ENCODE measurements at places on chromosomes 7 and 10.

GRCh38 chr10:12657489-12657888 lies 308.1 kb downstream of the CAMK1D start:
- DNase-seq, result no peak

GRCh38 chr7:19537942-19538401 lies 170.9 kb downstream of the POLR1F start:
- DNase-seq, result no peak

DNA sequence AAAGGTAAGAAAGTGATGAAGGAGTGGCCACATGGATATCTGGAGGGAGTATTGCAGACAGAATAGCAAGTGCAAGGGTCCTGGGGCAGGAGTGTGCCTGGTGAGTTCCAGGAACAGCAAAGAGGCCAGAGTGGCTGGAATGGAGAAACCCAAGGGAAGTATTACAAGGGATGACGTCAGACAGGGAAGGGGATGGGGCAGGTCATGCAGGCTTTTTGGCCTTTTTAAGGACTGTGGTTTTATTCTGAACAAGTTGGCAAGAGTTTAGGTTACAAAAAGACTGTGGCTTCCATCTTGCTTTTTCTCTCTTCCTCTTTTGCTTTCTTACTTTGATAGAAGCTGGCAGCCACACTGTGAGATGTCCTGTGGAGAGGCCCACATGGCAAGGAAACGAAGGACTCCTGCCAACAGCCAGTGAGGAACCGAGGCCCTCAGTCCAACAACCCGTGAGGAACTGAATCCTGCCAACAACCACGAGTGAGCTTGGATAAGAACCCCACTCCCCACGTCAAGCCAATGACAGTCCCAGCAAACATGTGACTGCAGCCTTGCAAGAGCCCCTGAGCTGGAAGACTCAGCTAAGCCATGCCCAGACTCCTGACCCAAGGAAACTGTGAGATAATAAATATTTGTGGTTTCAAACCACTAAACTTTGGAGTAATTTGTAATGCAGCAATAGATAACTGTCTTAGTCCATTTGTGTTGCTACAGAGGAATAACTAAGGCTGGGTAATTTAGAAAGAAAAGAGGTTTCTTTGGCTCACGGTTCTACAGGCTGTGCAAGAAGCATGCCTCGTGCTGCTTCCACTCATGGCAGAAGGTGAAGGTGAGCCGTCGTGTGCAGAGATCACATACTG lies 19.8 kb upstream of the KDM7A start:
- no peak for DNase-seq

DNA sequence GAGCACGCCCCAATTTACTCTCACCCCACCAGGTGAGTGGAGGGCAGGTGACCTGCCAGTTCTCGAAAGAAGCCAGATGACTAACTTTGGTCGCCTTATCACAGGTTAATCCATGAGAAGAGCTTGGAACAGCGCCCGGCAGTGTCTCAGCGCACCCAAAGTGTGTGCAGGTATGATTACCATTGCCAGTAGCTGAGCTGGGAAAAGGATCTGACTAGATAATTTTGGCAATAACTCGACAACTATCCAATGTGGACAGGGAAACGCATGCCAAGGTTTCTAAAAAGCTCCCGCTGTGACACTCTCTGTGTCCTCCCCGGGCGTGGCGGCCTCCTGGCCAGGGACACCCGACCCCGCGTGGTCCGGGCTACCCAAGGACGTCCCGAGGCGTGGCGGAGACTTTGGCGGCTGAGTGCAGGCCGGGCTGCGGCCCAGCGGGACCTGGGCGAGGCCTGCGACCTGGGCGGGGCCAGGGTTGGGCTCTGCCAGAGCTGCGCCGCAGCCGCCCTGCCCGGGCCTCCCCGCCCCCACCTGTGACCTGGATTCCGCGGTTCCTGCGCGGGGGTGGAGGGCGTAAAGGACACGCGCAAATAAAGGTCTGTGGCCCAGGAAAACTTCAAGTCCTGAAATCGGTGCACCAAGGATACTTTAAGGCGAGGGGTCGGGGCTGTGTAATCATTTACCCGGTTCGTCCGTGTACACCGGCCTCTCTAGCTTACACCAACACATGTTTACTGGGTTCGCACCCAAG lies 13.7 kb upstream of the WAPL start:
- DNase-seq, result no peak

DNA sequence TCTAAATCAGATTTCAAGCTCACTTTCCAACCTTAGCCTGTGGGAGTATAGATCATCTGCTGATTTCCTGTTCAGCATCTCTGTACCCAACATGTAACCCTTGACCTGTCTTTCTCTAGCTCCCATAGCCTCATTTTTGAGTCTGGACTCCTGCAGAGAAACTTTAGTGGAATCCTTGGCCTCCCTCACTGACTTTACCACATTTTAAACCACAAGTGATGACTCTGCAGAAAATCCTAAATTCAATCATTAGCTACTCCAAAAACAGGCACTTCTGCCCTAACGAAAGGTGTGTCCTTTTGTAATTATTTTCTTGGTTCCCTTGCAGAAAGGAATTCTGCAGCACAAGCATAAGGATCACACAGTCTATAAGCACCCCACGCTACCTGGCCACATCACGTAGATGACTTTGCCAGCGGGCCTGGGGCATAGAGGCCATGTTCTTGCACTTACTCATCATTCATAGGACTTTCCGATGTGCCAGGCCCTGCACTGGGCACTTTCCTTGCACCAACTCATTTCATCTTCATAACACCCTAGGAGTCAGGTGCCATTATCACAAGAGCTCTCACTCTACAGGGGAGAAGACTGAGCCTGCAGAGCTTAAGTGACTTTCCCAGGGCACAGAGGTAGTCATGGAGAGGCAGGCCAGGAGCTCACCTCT lies 57.2 kb upstream of the OPALIN start:
- no peak for DNase-seq

DNA sequence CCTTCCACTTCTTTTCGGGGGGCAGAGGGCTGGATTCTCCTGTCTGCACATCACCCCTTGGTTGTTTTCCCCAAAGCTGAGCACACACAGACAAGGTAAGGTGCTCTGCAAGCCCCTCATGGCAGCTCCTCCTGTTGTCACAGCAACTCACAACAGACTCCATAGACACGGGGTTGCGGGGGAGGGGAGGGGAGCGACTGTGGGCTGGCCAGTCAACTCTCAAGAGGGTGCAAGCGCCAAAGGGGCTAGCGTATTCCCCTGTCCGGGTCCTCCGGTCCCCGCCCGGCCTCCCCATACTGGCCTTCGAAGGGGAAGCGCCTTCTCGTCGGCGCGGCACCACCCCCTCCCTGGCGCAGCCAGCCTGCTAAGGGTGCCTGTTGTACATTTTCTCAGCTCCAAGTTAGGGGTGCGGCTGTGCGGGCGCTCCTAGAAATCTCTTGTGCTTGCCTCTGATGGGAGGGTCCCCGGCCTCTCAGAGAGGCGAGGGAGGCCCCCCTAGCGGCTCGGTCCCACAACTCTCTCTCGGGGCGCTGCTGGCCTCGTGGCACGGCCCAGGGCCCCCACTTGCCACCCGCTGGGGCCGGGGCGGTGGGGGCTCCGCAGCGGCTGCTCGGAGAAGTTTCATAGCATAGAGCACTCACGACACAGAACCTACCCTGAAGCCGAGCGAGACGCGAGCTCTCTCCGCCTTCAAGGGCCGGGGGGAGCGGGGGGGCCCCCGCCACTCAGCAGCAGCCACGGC lies 498 bp downstream of the RHOBTB1 start:
- DNase-seq, result peak; percentile 24

- no peak for DNase-seq
Observed at GRCh38 chr10:46534828-46535524, 21.5 kb downstream of the GPRIN2 start.

DNA sequence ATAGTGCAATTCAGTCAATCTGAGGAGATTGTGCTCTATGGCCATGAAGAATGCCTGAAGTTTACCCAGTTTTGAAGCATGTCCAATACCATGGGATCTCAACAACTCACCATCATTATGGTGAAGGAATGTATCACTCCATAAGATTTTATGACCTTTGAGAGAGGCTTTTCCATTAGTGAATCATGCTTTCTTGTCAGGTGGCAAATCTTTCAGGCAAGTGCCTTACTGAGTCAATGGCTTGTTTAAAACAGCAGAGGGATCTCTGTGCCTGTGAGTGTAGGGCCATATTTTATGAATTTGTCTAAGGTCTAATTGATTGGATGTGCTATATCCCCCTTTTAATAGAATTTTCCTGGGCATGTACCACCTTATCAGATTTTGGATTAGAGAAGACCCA lies 131.5 kb downstream of the CCDC7 start:
- DNase-seq, result no peak

DNA sequence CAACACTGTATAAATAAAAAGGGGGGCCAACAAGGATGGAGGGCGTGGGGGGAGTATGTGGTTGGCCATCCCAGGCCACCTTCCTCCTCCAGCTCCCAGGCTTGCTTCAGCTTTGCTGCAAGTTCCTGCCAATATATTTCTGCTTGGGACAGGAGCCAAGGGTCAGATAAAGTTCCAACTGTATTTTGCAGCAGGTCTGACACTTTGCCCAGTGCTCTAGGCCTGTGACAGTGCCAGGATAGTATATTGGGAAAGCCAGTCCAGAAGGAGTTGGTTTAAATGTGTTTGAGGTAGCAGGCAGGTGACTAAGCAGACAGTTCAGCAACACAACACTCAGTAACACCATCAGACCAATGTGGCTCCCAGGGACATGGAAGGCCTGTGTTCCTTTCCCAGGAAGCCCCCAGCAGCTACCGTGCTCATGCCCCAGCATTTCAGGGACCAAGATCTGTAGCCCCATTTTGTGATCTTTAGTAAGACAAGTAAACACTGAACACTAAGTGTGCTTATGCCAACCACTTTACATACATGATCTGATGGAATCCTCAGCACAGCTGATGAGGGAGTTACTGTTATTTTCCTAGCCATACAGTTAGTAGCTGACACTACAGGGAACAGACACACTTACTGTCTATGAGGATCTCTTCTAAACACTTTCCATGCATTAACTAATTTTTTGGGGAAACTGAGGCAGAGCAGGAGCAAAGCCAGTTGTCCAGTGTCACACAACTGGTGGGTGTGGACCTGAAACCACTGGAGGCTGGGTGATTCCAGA lies 38.9 kb downstream of the DNAJB12 start:
- no peak for DNase-seq

DNA sequence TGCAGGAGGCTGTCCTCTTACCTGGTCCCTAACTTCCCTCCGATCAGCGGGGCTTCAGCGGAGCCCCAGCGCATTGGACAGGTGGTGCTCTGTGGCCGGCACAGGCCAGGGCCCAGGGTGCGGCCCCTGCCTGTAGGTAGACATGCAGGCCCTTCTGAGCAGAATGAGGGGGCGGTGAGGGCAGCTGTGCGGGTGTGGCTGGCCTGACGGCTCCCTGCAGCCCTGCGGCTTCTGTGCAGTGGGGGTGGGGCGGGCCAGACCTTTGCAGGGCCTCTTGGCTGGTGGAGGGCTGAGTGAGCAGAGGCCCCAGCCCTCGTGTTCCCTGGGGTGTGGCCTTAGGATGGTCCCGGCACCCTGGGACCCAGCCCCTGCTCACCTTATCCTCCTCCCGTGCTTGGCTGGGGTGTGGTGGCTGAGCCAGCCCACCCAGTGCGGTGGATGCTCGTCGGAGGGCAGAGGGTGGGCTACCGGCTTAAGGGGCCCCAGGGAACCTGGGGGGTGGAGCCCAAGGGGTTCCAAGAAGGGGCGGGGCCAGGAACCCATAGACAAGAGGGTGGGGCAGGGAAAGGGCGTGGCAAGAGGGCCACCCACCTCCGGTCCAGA lies 175.2 kb upstream of the TNRC18 start:
- DNase-seq, result no peak

- no peak for DNase-seq
Observed at GRCh38 chr7:28155019-28155660, 25.5 kb downstream of the JAZF1 start.

GRCh38 chr10:60965696-60966095 lies 21.7 kb upstream of the RHOBTB1 start:
- DNase-seq, result no peak

GRCh38 chr10:124867304-124867703 lies 65.7 kb downstream of the ABRAXAS2 start:
- no peak for DNase-seq

GRCh38 chr7:64959072-64959747 lies 31.6 kb downstream of the ZNF117 start:
- DNase-seq, result no peak

- DNase-seq, result peak; percentile 39
Observed at GRCh38 chr7:90579181-90579688, 16.9 kb upstream of the CDK14 start.

DNA sequence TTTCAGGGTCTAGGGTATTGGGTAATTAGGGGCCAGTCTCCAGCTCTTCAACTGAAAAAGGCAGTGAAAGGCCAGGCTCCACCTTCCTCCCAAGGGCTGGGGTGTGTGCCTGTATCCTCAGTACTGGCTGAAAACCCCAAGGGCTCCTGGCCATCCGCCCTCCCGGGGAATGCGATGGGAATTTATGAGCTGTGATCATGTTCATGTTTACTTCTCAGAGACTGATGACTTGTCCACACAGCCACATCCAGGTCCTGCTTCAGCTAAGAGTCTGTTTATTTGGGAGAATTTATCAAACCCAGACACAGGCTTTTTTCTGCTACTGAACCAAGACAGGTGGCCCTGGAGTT lies 91.7 kb downstream of the CCDC3 start:
- DNase-seq, result no peak

DNA sequence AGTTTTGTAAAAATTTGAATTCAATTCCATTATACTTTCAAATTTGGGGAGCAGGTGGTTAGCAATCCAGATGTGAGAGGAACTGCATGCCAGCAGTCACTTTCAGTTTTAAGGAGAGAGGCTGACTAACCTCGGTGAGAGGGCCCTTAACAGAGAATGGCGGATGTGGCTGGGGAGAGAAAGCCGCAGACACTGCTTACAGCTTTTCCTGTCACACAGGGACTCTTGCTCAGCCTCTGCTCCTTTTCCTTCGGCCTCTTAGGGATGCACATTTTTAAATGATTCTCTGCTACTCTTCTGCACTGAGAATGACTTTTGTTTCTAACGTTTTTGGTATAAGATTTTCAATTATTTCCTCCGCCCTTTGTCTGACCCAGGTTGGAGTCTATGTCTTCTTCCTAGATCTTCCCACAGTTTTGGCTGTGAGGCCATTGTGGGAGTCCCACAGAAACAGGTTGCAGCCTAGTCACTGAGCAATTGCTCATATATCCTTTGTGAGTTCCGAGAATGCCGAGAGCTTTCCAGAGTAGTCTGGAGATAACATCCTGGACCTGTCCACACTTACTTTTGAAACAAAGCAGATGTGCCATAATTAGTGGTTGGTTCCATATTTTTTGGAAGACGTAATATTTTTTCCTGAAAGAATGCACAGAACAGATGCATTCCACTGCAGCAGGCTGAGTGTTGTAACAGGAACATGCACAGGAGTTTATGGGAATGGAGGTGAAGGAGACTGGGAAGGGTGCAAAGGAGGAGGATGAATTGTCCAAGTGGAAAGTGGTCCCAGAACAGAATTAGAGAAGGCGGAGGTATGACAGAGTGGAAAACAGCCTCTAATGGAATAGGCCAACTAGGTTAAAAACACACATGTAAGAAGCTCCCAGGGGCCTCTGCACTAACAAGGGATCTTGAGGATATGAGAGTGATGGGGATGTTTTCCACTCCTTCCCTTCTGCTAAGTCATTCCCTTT lies 168.0 kb upstream of the ZNF32 start:
- peak; percentile 77 for DNase-seq

- no peak for DNase-seq
Observed at GRCh38 chr7:117084286-117084685, 131.0 kb downstream of the ST7 start.

GRCh38 chr7:115962340-115962739 lies 68.2 kb downstream of the TFEC start:
- no peak for DNase-seq
